MG63 (cell line): ENCODE measurements at places on chromosomes 3 and 15. TPM values are rescaled to one million over a fixed set of nuclear protein-coding genes. Genes with fewer than 3 reads are reported as not detected.

- DNase-seq: no peak
Observed at GRCh38 chr3:187628169-187628568, 42.0 kb downstream of the SST start.

- DNase-seq: no peak
Observed at GRCh38 chr3:66381626-66382025, 119.2 kb downstream of the LRIG1 start.

DNA sequence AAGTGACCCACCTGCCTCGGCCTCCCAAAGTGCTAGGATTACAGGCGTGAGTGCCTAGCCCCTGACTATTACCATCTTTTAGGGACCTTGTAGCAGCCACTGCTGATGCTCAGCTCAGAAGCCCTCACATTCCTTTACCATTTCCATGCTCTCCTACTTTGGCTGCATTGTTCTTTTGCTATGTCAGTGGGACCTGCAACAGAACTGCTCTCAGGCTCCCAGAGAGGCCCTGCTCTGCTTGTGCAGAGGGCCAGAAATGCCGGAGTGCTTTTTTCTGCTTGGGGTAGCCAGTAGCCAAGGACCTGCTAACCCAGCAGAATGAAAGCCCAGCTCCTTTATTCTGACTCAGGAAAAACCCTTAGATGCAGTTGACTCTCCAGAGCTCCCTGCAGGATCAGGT, 18.3 kb upstream of the PROK2 start:
- DNase-seq: no peak

GRCh38 chr3:54955496-54955895, 27.6 kb upstream of the LRTM1 start:
- DNase-seq: no peak

ARNT2 gene
- 7.2 and 7.4 TPM in 2 replicates for total RNA-seq

SERPINI2 gene
- total RNA-seq: not detected in 2 replicates

GRCh38 chr3:186937017-186937875, 6.9 kb downstream of the ST6GAL1 start:
- no peak for DNase-seq

DNA sequence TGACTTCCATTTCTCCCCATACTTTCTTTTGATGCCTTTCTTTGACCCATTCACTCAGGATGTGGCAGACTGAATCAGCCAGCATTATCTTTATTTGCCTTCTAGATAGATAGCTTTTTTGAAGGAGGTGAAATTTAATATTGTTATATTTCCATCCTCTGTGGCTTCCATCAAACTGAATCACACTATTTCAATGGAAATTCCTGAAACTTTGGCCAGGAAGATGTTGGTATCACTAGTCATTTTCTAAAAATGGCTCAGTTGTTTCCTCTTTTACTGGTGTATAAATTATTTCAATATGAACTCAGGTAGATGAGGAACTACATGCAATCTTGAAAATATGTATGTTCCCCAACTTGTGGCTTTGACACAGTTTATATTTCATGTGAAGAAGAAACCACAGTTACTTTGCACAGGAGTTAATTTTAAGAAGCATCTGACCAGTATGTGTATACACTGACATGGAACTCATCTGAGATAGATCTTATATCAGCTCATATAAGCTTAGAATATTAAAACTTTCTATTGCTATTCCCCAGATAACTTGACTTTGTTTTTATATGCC, 248.3 kb downstream of the CGGBP1 start:
- no peak for DNase-seq

DNA sequence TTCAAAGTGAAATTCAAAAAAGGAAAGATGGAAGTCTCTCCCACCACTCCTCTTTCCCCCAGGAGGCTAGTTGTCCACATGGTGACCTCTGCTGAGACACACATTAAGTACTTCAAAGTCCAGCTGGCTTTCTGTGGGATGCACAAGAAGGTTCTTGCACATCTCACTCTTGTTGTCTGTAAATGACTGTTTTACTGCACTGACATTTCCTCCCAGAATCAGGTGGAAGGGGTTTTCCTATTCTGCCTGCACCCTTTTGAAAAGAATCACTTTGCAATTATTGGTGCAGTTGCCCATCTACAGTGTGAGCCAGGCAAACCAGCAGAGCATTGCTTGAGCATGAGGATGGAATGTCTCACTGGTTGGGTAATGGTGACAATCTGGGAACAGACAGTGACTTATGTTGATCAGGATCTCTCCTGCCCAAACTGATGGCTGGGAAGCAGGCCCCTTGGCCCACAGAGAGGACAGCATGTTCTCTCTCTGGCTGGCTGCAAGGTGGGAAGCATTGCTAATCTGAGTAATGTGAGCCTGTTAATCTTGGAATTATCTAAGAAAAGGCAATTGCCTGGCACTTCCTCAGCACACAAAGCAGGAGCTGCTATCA, 347.7 kb upstream of the SATB1 start:
- no peak for DNase-seq
